ENCODE measurements at places on chromosomes 12 and 14. TPM values are rescaled to one million over a fixed set of nuclear protein-coding genes. Genes with fewer than 3 reads are reported as not detected.

The CCDC196 gene
- total RNA-seq = not detected

The MANSC1 gene
- 8.5 TPM for total RNA-seq

The TAS2R13 gene
- total RNA-seq = 0.48 TPM

The SLC17A8 gene
- total RNA-seq = not detected

The DPF3 gene
- 6.5 TPM for total RNA-seq

The EIF4B gene
- total RNA-seq = 321 TPM

The KRT80 gene
- 2.1 TPM for total RNA-seq

The KRT75 gene
- total RNA-seq = not detected

The NT5DC3 gene
- 4.1 TPM for total RNA-seq

The IL22 gene
- not detected for total RNA-seq

DNA sequence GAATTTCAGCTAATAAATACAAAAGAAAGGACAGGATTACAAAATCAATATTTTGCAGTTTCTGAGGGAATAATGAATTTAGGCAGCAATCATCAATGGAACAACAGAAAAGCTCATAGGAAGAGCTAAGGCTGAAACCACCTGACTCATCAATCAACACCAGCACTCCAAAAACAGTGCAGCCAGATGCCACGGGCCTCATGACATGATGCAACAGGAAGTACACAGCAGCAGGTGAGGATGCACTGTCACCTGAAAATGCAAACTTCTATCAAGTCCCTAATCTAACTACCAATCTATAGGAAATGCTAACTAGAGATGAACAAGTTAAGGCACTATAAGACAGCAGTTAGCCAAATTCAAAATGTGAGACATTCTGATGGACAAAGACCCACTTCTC is 21.7 kb downstream of the GNS start:
- DNase-seq = no peak

DNA sequence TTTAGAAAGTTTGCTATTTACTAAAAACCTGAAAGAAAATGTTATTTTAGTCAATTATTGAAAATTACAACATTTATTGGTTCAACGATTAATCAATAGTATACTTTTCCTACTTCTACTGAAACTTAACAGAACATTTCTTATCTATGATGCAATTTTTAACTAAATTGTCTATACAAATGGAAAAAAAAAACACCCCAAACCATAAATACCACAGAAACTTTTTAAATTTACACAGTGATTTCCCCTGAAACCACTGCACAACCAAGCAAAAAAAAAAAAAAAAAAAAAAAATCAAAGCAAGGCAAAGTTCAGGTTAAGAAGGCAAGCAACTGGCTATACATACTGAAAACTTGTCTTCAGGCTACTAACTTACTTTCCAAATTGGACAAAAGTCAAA is 71.9 kb upstream of the POC1B start:
- DNase-seq = no peak

- DNase-seq = no peak
These were observed 1244.9 kb upstream of the SEL1L start for GRCh38 chr14:82778601-82779000.

DNA sequence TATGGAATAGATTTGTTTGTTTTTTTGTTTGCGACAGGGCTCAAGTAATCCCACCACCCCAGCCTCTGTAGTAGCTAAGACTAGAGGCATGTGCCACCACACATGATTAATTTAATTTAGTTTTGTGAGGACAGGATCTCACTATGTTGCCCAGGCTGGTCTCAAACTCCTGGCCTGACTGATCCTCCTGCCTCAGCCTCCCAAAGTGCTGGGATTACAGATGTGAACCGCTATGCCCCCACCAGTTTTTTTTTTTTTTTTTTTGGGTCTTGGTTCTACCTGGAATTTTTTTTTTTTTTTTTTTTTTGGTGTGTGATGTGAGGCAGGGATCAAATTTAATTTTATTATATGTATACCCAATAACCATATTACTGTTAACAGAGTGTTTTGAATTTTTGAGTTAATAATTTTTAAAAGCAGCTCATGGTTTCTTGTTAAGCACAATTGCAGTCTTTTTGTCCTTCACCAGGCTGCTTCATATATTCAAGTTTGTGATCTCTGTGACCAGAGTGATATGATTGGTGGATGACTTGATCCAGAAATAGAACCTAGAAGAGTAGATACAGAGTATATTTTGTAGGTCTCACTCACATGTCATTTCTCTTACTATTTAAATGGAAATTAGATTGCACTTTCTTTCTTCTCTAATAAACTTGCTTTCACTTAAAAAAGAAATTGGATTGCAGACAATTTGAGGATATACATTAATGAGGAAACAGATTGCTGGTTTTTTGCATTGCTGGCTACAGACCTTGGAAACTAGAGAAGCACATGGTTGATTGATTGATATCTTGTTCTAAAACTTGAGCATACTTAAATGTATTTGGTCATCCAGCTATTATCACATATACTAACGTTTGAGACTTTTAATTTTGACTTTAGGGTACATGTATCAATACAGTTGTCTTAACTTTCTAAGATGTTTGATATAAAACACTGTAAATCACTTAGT is 13.2 kb downstream of the ADIPOR2 start:
- DNase-seq = no peak

DNA sequence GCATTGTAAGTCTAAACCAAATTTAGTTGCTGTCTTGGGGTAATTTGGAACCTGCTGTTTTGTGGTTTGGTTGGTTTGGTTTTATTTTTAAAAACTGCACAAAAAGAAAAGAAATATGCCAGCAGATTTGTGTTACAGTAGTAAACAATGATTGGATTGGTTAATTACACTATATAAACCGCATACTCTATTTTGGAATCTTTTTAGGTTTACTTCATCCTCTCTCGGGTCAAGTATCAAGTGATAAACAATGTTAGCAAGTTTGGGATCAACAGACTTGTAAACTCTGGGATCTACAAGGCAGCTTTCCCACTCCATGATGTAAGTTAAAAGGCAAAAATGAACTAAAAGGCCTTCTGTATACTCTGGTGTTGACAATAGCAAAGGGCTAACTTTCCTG is 132.4 kb downstream of the ANO6 start:
- DNase-seq = no peak

- no peak for DNase-seq
These were observed 27.8 kb upstream of the FAM222A start for GRCh38 chr12:109685574-109686447.

DNA sequence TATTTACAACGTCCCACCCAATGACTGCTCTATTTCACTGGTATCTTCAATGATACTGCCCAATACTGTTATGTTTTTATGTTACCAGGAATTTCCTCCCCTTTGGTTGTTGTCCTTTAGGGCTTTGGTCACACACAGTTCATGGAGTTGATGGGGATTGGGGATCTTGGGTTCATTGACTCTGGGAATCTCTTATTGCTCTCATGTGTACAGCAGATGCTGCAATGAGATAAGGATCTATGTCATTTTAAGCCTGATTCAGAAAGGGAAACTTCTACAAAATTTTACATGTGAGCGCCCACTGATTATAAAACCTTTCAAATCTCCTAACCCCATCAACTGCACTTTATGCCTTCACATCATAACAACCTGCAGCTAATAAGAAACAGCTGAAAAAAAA is 67.2 kb downstream of the FAR2 start:
- peak; percentile 17 for DNase-seq

DNA sequence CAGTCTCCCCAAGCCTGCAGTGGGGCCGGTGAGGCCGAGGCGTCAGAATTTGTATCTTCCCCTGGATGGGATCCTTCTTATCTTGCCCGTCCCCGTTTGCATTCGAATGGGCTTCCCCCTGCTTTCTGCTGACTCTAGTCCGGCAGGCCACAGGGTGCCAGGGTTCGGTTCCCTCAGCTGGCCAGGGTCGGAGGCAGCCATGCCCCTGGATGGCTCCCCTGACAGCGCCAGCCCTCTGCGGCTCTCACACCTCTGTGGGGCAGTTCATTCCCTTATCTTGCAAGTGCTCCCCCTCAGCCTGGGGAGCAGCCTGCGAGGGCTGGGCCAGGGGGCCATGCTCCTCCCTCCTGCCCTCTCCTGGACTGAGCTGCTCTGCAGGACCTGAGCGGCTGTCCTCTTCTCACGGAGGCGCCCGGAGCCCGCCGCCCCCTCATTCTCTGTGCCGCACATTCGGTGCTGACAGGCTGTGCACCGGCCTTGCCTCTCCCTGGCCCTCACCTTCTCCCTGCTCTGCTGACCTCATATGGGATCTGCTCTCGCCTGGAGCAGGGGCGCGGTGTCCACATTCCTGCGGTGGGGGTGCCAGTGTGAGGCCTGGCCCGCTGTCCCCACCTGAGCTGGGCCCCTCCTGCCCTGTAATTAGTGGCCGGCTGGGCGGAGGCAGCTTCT is 32.8 kb downstream of the KIF26A start:
- DNase-seq = no peak

- no peak for DNase-seq
These were observed 316.7 kb upstream of the KITLG start for GRCh38 chr12:88896958-88897357.

- no peak for DNase-seq
These were observed 354.3 kb upstream of the FAR2 start for GRCh38 chr12:28794786-28795185.

DNA sequence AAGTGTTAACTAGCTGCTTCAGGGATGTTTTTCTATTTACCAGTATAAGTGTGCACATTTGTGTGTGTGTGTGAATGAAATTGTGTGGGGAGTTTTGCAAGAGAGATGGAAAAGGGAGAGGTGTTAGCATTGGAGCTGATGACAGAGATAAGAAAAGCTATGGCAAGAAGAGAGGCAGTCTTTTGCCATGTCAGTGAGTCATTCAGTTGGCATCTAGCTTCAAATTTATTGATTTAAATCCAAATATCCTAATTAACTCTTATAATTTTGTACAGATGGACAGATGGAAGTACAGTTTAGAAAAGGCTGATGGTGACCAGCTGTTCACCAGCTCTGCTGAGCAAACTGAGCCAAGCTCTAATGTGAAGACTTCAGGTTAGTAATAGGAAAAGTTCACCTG is 3.3 kb upstream of the BHLHE41 start:
- peak; percentile 50 for DNase-seq

DNA sequence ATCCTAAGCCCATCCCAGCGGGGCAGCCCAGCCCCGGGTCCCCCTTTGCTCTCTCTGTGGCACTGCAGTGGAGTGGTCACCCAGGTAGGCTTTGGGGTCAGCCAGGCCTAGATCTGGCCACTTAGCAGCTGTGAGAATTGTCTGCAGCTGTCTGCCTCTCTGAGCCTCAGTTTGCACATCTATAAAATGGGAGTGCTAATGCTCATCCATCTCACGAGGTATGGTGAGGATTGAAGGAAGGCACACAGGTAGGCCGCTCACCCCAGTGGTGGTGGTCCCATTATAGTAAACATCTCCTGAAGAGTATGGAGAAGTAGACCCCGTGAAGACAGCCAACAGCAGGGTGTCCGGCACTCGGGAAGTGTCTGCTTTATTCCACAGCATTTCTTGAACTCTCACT is 9.2 kb downstream of the FOXN4 start:
- no peak for DNase-seq

DNA sequence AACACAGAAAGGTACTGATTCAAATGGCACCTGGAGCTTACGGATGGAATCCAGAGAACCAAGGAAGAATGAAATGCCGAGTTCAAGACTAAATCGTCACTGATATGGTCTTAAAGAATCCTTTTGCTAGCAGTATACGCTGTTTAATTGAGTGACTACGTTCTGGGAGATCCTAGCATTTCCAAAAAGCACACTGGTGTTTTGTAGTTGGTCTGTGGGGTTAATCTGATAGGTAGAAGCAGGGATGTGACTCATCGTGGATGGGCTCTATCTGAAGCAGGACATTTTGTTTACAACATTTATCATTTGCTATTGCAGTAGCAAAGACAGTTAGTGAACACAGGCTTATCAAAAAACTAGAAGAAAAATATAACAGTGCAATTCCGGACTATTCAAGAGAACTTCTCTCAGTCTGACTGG is 169.2 kb upstream of the HMGA2 start:
- peak; percentile 66 for DNase-seq

GRCh38 chr12:18262514-18262913 is 1.2 kb downstream of the PIK3C2G start:
- DNase-seq = no peak

DNA sequence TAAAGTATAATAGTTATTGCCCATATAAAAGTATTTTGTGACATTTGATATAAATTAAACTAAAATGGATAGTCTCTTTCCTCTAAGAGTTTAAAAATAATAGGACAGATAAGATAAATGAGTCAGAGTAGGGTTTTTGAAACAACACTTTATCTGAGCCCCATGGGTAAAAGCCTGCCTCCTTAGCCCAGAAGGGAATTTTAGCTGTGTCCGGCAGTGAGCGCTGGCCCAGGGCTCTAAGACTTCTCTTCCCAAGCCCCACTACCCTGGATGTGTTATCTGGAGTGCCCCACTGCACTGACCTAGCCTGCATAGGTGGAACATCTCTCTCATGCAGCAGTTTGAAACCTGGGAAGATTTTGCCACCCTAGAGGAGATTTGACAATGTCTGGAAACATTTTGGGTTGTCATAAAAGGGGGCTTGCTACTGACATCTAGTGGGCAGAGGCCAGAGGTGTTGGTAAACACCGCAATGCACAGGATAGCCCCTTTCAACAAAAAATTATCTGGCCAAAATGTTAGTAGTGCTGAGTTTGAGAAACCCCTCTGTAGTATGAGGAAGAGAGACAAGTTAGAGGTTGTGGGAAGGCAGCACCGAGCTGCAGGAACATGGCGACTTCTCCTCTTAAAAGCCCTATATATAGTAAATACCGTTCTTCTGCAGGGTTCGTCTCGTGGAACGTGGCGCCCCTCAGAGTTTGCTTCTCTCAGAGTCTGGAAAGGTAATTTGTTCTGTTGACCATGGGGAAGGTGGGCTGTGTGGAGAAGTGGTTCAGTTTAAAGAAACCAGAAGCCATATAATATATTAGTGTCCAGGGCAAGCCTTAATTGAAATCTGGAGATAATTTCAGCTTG is 29.3 kb upstream of the ATF1 start:
- peak; percentile 38 for DNase-seq

GRCh38 chr14:58455593-58456265 is 28.2 kb downstream of the KIAA0586 start:
- peak; percentile 88 for DNase-seq

DNA sequence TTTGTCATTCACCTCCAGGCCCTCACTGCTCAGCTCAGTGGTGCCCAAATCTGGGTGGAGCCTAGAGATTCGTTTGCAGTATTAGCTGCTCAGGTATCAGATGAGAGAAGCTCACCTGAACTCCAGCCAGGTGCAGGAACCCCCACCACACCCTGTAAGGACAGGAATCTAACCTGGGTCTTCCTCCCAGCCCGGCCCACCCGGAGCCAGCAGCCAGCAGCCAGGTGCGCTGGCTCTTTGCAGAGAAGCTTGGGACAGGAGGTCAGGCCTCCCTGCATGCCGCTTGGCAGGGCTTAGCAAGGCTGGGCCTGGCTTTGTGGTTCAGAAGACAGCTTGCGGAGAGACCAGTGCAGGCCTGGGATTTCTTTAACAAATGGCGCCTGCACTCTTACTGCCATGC is 125.6 kb upstream of the MYL2 start:
- DNase-seq = no peak

- no peak for DNase-seq
These were observed 547 bp downstream of the CNTN1 start for GRCh38 chr12:40692765-40693206.

GRCh38 chr12:88577537-88577936 is 2.7 kb downstream of the KITLG start:
- DNase-seq = peak; percentile 25
